ENCODE measurements at places on chromosomes 11 and 22.
A peak's percentile ranks its signal among the peaks of the same experiment; 100 is the strongest.

DNA sequence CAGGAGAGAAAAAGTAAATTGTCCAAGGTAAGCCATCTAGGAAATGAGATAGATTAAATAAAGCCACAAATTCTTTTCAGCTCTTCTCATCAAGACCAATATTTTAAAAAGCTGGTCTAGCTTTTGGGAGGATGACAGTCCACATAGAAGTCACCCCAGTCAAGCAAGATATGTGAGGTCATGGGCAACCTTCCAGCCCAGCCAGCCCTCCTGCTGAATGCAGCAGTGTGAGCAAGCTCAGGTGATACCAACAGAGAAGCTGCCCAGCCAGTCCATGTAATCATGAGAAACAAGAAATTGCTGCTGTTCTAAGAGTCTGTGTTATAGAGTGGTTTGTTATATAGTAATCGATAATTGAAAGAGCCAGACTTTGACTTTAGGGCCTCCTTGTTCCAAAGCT is 28.7 kb downstream of the KCNE3 start:
- no peak for DNase-seq

- DNase-seq: no peak
These were observed 9.1 kb upstream of the TTLL8 start for GRCh38 chr22:50067244-50067643.

- no peak for DNase-seq
These were observed 368.4 kb upstream of the MTNR1B start for GRCh38 chr11:92601048-92601447.

DNA sequence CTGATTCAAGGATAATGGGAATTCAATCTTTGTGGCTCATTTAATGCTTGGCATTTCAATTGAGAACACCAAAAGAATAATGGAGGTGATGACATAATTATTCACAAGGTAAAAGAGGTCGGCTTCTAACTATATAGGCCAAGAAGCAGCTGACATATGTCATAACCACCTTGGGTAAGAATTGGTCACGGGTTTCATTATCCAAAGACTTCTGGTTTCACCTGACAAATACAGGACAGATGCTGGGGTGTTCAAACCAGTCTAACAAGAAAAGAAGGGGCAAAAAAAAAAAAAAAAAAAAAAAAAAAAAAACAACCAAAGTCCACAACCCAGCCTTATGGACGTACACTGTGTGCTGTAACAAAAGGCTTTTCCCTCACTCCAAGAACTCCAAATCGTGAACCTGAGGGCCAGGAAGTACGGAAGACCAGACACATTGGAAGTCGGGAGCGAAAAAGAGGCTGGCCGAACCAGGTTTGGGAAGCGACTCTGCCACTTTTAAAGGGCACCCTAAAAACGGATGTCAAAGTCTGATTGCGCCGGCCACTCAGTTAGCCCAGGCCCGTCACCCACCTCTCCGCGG is 385 bp downstream of the HARBI1 start:
- DNase-seq: no peak

DNA sequence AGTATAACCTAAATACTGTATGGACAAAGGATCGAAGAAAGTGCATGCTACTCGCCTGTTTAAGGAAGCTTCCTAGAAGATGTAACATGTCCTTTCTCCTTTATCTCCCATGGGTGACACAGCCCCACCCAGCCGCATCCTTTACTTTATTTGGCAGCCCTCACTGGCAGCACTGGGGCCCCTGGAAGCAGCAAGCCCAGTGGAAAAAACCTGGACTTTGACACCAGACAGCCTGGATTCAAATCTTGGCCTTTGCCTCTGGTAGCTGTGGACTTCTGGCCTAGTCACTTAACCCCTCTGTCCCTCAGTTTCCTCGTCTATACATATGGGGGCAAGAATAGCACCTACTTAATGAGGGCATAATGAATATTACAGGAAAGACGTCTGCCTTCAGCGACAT is 67.1 kb downstream of the MYEOV start:
- no peak for DNase-seq

DNA sequence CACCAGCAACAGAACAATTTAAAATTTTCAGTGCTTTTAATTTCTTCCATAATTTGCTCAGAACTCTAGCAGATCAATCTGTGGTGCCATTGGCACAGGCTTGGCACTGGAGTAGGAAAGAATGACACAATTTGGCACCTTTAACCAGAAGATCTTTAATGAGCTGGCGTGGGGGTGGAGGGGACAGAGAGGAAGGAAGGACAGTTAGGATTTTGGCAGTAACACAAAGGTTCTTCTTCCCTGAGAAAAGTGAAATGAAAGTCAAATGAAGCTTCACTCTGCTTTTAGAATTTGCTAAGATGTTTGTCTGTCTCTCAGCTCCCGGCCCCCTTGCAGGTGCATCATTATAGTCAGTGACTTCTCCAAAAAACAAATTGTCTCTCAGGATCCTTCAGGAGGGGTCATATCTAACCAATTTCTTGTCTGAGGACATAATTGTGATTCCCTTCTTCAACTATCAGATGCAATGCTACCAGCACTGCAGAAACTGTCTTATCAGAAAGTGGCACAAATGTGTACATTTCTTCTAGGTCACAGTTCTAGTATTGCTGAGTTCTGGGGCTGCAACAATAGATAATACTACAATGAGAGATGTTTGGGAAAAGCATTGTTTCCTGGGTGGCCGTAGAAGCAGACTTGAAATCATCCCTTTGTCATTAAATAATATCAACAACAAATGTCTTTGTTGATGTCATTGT is 66.8 kb downstream of the CSTPP1 start:
- no peak for DNase-seq

DNA sequence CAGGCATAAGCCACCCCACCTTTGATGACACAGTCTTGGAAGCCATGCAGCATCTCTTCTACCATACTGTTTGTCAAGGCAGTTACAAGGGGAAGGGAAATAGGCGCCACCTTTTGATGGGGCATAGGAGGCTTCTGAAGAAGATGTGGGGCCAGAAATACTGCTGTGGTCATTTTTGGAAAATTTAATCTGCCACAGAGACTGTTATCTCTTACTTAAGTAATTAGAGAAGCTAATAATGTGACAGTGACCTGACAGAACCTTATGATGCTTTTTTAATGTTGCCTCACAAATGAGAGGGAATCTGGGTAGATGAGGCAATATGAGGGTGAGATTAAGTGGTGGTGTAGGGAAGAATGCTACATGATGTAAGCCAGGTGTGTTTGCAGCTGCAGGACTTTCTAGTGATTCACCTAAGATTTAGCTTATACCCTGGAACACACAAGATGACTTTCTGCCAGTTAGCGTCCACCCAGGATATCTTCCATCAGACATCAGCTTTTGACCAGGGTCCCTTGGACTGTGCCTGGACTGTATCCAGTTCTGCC is 34.3 kb upstream of the ADORA2A start:
- no peak for DNase-seq

DNA sequence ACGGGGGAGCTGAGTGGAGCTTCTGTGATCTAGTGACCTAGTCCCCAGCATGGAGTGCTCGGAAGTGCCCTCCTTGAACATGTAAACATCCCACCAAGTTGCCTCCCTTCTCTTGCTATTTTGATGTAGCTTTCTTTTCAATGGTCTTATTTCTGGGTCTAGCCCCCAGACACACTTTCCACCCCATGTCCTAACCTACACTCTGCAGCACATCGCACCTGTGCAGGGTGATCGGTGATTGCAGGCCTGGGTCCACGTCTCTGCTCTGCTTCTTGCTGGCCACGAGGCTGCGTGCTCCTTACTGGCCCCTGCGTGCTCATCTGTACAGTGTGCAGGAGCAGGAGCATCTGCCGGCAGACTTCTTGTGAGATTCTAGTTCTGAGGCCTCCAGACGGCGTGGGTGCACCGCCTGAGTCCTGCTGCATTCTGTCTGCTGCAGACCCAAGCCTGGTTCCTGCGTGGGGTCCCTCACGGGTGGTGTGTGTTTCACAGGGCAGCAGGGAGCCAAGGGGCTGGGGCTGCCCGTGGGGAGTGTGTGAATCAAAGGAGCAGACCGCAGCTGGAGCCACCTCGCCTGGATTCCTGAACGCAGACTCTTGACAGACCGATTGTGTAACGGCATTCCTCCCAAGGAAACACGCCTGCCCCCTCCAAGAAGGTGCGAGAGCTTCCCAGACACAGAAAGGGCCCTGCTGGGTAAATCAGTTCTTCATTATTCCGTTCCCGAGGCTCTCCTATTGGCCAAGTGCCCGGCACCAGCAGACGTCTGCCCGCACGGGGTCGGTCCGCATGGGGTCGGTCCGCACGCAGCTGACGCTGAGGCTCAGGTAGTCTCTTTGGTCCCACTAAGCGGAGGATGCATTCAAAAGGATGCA is 44.4 kb upstream of the MYEOV start:
- peak; percentile 50 for DNase-seq

GRCh38 chr11:118263695-118264568 is at the start of gene MPZL2:
Gene MPZL2, minus strand, starts transcription at chr11:118264297. Its CDS starts 144 bp downstream, at chr11:118264153.
- DNase-seq: no peak

GRCh38 chr11:71428861-71429435 is 19.2 kb downstream of the DHCR7 start:
- peak; percentile 90 for DNase-seq

DNA sequence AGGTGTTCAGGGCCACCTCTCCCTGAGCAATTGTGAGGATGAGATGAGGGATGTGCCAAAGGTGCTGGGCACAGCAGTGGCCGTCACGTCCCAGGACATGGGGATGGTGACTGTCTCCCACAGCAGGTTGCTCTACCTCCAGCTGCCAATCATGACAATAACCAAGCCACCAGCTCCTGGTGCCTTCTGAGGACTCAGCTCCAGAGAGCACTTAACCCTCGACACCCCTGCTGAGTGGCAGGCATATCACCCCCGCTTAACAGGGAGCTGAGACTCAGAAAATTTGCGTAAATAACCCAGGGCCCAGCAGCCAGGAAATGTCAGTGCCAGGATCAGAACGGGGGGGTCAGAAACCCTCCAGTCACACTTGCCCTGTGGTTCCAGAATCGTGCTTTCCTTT is 8.4 kb upstream of the PNPLA5 start:
- no peak for DNase-seq

- DNase-seq: no peak
These were observed 71.4 kb upstream of the SEZ6L start for GRCh38 chr22:26097840-26098239.

- no peak for DNase-seq
These were observed 113.7 kb downstream of the ETS1 start for GRCh38 chr11:128473636-128474035.

GRCh38 chr11:19987331-19987801 is 172.9 kb downstream of the DBX1 start:
- peak; percentile 30 for DNase-seq

DNA sequence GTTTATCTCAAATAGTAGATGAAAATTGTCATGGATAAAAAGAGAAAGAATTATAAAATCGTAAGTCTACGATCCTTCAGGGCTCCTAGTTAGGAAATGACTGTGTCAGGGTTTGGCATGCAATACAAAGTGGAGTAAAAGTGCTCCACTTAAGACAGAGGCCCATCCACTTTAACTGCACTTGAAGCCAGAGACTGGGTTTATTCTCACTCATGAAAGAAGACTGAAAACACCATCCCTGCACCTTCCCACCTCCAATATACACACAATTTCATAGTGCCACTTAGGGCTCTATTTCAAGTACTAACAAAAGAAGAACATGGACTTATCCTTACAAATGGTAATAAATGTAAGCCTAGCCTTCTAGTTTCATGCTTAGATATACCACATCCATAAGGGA is 70.7 kb downstream of the ANO5 start:
- no peak for DNase-seq

- DNase-seq: peak; percentile 73
These were observed at the start of gene DENND5A for GRCh38 chr11:9265211-9266131. Gene DENND5A, minus strand, starts transcription at chr11:9265350. Its CDS starts 281 bp downstream, at chr11:9265069.

DNA sequence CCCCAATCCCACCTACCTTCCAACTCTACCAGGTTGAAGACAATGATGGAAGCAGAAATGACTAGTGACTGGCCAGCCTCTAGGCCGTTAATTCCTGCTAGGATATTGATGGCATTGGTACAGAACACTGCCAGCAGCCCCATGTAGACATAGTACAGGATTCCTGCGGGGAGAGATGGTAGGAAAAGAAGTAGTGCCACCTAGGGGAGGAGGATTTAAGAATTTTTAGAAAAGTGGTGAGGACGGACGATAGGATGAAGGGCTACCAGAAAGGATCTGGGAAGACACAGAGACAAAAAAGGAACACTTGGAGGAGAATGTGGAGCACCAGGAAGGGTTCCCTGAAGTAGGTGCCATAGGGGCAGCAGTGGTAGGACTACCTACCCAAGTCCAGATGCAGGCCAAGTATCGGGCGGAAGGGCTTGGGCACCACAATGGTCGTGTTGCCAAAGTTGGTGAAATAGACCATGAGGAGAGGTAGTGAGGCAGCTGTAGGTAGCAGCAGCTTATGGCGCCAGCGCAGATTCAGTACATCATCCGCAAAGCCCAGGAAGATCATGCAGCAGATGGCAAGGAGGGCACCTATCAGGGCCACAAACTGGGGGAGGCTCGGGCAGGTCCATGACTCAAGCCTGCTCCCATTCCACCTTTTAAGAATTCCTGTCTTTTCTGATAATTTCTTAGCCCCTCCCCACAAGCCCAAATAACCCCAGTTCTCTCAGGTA is 1.2 kb downstream of the DPAGT1 start:
- DNase-seq: peak; percentile 67

- DNase-seq: peak; percentile 55
These were observed at the start of the genes MPST and TST for GRCh38 chr22:37019309-37020191. Gene MPST, plus strand, starts transcription at chr22:37019742. Its CDS starts 95 bp downstream, at chr22:37019837. Gene TST, minus strand, starts transcription at chr22:37019447. Its CDS starts 715 bp downstream, at chr22:37018732.

GRCh38 chr22:44045145-44045544 is 21.0 kb downstream of the PARVB start:
- peak; percentile 29 for DNase-seq

DNA sequence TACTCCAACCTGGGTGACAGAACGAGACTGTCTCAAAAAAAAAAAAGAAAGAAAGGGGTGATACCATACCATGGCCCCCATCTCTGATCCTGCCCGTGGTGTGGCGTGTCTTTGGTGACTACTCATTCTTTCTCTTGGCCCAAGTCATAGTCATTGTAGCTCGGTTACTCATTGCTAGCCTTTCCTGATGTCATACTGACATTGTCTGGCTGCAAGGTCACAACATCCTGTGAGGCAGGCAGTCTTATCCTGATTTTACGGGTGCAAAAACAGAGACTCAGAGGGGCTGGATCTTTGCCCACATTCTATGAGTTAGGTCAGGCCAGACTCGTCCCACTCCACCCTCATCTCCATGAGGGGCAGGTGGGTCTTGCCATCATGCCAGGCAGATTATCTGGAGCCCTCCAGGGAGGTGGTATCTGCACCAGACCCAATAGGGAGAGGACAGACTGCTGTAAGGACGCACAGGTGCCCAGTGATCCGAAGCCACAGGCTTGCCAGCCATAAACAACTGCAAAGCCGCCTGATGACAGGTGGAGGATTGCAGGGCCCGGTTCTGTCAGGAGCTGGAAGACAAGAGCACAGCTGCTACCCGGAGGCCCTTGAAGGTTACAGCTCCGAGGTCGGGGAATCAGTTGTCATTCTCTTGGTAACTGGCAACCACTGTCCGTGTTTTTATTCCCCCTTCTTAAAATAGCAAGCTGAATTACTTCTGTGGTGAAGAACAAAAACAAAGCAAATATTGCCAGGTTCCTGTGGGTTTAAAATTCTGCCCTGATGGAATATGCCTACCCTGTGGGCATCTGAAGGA is 13.8 kb downstream of the TOM1 start:
- DNase-seq: peak; percentile 90

GRCh38 chr22:42931421-42932196 is 74.5 kb upstream of the ARFGAP3 start:
- peak; percentile 40 for DNase-seq

- DNase-seq: no peak
These were observed 22.2 kb downstream of the TSKU start for GRCh38 chr11:76805206-76805913.
